ENCODE measurements at places on chromosomes 2 and 18.

- no peak for DNase-seq
Measured at GRCh38 chr2:210167227-210167626, 4.0 kb downstream of the KANSL1L start.

GRCh38 chr2:37672870-37673184, 1.4 kb upstream of the CDC42EP3 start:
- no peak for DNase-seq

DNA sequence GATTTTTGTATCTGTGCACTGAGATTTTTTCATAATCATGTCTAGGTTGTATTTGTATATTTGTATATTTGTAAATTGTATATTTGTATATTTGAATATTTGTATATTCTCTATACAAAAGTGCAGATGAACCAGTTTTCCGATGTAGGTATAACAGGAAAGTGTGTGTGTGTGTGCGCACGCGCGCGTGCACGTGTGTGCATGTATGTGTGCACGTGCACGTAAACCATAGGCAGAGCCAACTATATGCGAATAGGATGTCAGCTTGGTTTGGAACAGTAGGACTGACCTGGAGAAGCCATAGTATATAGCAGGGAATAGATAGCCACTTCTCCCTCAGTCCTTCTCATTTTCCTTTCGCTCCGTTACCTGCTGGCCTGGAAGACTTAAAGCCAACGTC, 565.8 kb downstream of the XIRP2 start:
- DNase-seq = no peak

DNA sequence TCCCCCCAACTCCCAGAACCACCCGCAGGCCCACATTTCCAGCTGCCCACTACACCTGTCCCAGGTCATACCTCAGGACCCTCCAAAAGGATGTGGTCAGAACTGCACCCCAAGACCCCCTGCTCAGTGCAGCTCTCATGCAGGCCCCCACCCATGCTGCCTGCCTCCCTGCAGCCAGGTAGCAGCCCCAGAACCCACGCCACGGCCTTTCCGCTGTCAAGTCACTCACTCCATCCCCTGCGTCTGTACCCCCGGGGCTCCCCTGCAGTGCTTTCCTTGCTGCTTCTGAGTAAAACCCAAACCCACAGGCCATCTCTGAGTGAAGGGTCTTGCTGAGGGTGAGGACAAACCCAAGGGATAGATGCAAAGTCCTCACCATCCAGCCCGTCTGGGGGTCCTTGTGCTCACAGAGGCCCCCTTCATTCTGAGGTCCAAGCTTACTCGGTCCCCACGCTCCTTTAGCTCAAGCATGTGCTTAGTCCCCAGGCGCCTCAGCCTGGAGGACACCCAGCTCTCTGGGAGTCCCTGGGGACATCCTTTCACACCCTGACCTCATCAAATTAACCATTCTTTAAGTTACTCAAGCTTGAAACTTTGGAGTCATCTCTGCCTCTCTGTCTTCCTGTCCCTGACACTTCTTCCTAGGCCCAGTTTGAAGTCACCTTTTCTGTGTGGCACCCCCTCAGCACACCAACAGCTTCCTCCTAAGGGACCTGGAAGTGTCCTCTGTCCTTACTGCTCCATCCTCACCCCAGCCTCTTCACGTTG, 130.1 kb downstream of the SMAD7 start:
- no peak for DNase-seq

DNA sequence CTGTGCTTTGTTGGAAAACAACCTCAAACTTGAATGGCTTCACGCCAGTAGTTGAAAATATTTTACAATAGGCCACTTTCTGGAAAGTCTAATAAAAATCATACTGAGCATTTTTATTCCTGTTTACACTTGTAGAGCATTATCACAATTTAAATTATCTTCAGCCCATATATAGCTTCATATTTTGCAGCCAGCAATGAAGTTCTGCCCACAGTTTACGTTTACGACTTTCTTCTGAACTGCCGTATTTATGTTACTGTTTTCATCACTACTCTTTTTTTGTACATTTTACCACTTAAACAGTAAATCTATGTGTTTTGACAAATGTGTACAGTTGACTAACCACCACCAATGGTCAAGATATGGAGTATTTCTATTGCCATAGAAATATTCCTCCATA, 86.2 kb downstream of the COPS8 start:
- DNase-seq = no peak

DNA sequence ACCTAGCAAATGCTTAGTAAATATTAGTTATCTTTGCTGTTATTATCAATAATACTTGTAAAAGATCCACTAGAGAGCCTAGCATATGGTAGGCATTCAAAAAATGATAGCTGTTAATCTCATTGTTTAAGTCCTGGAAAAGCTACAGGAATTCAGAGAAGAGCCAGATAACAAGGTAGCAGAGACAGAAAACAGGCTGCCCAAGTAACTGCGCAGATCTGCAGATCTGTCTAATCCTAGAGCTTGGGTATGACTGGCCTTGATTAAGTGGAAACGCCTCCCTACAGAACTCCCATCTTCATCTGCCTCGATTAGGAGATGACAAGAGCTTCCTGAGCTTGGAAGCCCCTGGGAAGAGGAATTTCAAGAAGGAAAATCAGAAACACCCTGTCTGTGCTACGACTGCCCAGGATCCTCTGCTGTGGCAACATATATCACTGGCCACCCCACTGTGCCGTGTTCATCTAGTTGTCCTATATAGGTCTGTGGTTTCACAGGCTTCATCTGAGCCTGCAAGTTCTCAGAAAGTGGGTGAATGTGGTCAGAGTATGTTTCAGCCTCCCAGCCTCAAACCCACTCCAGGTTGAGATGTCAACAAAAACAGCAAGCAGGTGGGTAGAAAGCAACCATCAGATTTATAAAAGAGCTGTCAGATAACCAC, 151.5 kb upstream of the PKDCC start:
- peak; percentile 25 for DNase-seq

Data from large intestine (tissue), 12 donors.